ENCODE measurements at places on chromosomes 16 and 17. TPM values are rescaled to one million over a fixed set of nuclear protein-coding genes. Genes with fewer than 3 reads are reported as not detected.

Gene ABCA6
- 49.4 TPM for total RNA-seq

DNA sequence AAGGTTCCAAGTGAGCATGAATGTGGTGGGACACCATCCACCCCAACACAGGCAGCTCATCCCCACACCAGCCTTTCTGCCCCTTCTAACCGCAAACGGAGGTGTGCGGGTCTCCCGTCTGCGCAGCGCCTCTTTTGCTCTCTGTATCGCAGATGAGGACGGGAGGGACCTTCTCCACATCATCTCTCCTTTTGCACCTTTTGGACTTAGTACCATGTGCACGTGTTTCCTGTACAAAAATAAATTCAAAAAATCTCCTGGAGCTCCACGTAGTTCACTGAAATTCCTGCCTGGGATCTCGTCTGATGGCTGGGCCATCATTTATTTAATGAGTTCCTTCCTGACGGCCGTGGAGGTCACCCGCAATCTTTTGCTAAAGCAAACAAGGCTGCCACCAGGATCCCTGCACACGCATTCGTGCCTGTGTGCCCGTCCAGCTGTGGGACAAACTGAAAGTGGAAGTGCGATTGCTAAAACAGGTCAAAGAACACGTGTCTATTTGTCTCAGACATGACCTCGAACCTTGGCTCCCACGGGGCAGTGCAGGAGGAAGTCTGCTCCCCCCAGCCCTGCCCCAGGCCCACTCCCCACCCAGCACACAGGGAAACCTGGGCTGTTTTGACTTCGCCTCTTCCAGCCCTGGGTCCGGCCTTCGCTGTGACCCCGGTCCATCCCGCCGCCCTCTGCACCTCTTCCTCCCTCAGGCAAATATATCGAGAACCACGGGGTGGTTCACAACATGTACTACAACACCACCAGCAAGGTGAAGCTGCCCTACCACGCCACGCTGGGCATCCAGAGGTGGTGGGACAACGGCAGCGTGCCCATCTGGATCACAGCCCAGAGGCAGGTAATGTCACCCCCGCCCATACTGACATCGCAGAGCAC, 2.3 kb downstream of the ENPP7 start:
- no peak for DNase-seq

DNA sequence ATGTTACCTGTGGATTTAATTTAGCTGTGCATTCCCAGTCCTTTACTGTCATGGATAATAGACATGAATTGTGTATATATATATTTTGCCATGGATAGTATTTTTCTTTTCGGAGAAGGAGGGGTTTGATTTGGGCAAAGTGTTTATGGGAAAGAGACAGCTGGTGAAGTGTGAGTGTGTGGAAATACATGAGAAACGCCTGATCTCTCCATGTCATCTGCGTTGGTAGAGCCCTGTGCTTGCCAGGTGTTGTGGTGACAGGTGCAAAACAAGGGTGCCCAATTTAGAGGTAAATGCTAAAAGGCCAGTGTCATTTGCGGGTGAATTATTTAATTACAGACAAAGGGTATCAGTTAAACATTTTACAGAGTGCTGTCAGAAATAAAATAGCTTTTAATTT, 23.4 kb downstream of the NDEL1 start:
- no peak for DNase-seq

Gene GP1BA
- total RNA-seq: not detected

GRCh38 chr17:14616528-14616927, 315.6 kb downstream of the HS3ST3B1 start:
- no peak for DNase-seq

All from posterior vena cava (tissue), 2 donors.